ENCODE measurements at places on chromosomes 7 and 10. TPM values are rescaled to one million over a fixed set of nuclear protein-coding genes. Genes with fewer than 3 reads are reported as not detected.

TMEM178B gene
- 0.63 TPM for total RNA-seq

CHST15 gene
- total RNA-seq: 31.0 TPM

IRF5 gene
- total RNA-seq: 13.8 TPM

WIPF3 gene
- 4.1 TPM for total RNA-seq

CFAP46 gene
- 0.90 TPM for total RNA-seq

AMPH gene
- total RNA-seq: 3.5 TPM

DNA sequence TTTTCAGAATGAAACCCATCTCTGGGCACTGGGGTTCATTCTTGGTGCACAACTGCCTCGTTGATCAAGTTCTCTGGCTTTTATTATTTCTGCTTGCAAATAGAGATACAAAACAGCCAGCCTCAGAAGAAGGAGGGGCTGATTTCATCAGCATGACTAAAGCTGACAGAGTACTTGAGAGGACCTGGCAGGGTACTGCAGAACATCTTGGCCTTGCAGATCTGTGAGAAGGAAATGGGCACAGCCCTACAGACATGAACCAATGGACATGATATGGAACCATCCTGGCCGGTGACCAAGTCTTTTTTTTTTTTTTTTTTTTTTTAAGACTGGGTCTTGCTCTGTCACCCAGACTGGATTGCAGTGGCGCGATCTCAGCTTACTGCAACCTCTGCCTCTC, 240.6 kb downstream of the VTI1A start:
- DNase-seq: no peak

- DNase-seq: no peak
Measured at GRCh38 chr7:101402081-101402779, 39.6 kb downstream of the COL26A1 start.

- DNase-seq: no peak
Measured at GRCh38 chr10:61751599-61751998, 88.9 kb downstream of the CABCOCO1 start.
